Esophagus mucosa (tissue), 1 donor: ENCODE measurements at places on chromosomes 13 and 19. TPM values are rescaled to one million over a fixed set of nuclear protein-coding genes. Genes with fewer than 3 reads are reported as not detected.

GRCh38 chr13:31521435-31521834 is 217.9 kb upstream of the RXFP2 start:
- no peak for ATAC-seq

- peak; percentile 85 for ATAC-seq
Measured at GRCh38 chr13:99150575-99151361, 49.9 kb upstream of the UBAC2 start.

GRCh38 chr19:18310118-18310909 is 12.6 kb downstream of the LSM4 start:
- ATAC-seq = peak; percentile 29

DNA sequence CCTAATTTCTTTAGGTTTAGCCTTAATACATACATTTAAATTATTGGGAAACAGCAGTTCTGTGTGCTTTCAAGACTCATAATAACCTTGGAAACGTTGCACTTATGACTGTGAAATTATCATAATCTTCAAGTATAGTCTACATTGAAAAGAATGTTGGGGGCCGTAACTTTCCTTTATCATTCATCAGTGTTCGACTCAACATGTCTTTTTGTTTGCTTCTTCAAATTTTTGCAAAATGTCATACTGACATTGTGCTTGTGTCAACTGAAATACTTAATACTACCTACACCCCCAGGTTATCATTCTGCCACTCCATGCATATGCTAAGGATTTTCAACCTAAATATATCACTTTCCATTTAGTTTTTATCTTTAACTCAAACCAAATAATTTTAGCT is 1562.9 kb downstream of the OLFM4 start:
- no peak for ATAC-seq

- no peak for ATAC-seq
Measured at GRCh38 chr19:5693195-5694166, 3.4 kb downstream of the RPL36 start.

- ATAC-seq = peak; percentile 79
Measured at GRCh38 chr19:17703824-17704463, 15.3 kb upstream of the MAP1S start.

GRCh38 chr19:11131471-11131870 is 24.1 kb downstream of the SPC24 start:
- no peak for ATAC-seq

GRCh38 chr19:7924651-7925170 is 1.2 kb downstream of the CTXN1 start:
- ATAC-seq = no peak

DNA sequence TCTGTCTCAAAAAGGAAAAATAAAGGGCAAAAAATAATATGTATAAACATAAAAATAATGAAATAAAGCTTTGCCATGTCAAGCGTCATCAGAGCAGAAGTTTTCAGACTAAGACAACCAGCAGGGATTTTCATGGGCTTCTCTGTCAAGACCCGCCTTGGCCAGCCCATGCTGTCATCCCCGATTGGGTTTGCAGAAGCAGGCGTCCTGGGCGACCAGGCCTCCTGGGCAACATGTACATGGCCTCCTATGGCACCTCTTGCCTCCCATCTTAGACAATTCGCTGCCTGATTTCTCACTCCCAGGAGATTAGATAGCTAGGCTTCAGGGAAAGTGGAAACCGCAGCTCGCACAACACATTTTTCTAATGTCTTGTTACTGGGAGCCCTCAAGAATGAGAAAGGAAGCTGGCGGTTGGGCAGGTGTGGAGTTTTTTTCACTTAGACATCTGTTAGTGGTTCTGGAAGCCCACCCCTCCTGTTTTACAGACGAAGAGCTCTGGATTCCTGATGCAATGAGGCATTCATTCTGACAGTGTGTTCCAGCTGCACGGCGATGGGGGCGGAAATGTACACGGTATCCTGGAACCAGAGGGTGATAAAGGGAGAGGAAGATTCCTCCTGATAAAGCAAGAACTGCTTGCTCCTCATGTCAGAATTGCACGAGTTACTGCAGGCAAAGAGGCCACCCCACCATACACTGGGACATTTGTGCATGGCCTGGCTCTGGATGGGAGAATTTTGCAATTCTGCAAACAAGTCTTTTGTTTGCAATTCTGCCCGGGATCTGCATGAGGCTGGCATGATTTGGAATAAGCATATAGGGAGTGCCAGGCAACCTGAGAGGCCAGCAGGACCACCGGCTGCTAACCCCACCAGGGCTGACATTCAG is 47.4 kb upstream of the KATNAL1 start:
- no peak for ATAC-seq

GRCh38 chr13:51541809-51542258 is 42.4 kb upstream of the WDFY2 start:
- ATAC-seq = peak; percentile 47

- ATAC-seq = no peak
Measured at GRCh38 chr13:44417876-44418275, 44.3 kb downstream of the SERP2 start.

DNA sequence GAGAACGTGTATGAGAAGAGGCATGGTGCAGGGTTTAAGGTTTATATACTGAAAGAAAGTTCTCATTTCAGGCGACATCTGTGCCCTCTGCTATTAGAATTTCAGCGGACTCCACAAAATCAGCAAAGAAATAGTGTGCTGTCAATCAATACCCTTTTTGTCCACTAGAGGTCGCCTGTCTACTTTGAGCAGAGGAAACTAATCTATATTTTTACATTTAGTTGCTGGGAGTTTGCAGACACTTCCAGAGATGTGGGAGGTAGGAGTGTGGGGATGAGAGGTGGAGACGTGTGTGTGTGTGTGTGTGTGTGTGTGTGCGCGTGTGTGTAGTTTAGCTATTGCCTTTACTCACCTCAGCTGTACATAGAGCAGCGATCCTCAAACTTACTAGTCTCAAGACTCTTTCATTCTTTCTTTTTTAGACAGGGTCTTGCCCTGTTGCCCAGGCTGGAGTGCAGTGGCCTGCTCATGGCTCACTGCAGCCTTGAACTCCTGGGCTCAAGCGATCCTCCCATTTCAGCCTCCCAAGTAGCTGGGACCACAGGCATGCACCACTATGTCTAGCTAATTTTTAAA is 9.7 kb downstream of the INAFM1 start:
- ATAC-seq = peak; percentile 9

- peak; percentile 81 for ATAC-seq
Measured at GRCh38 chr13:73428137-73428536, 369.3 kb downstream of the KLF5 start.

DNA sequence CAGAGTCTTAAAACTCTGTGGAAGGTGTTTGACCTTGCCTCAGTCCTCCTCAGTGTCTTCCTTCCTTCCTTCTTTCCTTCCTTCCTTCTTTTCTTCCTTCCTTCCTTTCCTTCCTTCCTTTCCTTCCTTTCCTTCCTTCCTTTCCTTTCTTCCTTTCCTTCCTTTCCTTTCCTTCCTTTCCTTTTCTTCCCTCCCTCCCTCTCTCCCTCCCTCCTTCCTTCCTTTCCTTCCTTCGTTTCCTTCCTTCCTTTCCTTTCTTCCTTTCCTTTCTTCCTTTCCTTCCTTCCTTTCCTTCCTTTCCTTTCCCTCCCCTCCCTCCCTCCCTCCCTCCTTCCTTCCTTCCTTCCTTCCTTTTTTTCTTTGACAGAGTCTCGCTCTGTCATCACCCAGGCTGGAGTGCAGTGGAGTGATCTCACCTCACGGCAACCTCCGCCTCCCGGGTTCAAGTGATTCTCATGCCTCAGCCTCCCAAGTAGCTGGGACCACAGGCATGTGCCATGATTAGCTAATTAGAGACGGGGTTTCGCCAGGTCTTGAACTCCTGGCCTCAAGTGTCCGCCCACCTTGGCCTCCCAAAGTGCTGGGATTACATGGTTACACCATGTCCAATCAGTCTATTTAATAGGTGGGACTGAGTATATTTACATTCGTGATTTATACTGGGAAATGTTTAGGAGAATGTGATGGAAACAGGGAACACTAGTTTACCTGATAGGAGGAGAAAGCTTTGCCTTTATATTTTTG is 16.3 kb downstream of the ZNF507 start:
- no peak for ATAC-seq

GRCh38 chr19:33428627-33429125 is 55.2 kb downstream of the CEBPG start:
- no peak for ATAC-seq

DNA sequence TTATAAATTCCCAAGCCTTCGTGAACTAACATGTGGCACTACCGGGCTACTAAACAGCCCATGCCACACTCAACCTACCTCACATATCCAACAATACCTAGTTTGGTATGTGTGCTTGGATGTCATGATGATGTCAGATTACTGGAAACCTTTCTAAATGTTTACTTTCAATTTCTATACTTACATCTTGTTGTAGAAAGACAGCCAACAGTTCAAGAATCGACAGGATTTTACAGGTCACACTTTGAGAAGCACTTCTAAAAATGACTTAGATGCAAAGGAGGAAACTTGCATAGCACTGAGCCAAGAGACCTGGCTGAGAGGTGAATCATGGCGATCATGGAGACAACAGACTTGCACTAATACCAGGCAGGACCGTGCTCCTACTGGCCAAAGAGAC is 209.9 kb downstream of the COL4A1 start:
- peak; percentile 9 for ATAC-seq

- no peak for ATAC-seq
Measured at GRCh38 chr19:32498648-32499200, 82.3 kb upstream of the PDCD5 start.

DNA sequence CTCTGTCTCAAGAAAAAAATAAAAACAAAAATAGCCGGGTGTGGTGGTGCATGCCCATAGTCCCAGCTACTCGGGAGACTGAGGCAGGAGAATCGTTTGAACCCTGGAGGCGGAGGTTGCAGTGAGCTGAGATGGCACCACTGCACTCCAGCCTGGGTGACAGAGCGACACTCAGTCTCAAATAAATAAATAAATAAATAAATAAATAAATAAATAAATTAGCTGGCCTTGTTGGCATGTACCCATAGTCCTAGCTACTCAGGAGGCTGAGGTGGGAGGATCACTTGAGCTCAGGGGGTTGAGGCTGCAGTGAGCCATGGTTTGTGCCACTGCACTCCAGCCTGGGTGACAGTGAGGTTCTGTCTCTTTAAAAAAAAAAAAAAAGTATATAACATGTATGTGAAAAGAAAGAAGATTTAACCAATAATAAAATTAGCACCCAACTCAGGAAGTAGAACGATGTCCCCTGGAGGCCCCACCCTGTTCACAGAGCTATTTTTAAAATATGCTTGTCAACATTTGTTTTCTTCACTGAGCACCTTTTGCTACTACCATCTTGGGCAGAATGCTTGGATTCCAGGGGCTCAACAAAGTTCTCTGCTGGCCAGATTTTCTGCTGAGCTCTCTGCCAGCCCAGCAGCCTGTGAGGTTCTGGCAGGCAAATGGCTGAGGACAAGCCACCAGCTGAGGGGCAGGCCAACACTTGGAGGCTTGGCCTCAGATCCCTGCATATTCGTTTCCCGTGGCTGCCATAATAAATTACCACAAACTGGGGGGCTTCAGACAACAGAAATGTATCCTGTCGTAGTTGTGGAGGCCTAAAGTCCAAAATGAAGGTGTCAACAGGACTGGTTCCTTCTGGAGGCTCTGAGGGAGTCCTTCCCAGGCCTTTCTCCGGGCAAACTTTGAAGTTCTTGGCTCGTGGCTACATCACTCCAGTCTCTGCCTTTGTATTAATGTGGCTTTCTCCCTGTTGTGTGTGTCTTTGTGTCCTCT is 5.2 kb downstream of the SLC25A42 start:
- no peak for ATAC-seq

DNA sequence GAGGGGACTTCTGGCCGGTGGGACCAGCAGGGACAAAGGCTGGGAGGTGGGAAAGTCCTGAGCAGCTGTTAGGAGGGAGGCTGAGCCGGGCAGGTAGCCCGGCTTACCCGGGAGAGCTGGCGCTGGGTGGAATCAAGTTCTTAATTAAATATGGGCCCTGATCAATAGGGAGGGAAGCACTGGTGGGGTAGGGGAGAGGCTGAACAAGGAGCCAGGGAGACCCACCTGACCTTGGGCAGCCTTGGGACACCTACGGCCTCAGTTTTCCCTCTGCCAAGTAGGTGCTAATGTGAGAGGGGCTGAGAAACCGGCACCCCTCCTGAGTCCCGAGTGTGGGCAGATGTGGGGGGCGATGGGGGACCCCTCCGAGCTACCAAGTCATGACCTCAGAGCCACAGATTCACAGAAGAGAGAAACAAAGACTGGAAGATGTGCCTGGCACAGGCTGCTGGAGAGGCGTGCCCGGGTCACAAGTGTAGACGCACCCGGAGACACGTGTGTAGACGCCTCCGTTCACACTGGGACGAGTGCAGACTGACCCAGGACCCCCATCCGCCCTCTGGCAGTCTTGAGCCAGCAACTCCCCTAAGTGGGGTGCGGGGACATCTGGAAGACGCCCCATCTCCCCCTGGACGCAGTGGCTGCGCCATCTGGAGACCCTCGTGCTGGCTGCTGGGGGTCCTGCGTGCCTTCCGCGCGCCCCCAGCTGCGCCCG is 8.4 kb downstream of the ONECUT3 start:
- no peak for ATAC-seq

DNA sequence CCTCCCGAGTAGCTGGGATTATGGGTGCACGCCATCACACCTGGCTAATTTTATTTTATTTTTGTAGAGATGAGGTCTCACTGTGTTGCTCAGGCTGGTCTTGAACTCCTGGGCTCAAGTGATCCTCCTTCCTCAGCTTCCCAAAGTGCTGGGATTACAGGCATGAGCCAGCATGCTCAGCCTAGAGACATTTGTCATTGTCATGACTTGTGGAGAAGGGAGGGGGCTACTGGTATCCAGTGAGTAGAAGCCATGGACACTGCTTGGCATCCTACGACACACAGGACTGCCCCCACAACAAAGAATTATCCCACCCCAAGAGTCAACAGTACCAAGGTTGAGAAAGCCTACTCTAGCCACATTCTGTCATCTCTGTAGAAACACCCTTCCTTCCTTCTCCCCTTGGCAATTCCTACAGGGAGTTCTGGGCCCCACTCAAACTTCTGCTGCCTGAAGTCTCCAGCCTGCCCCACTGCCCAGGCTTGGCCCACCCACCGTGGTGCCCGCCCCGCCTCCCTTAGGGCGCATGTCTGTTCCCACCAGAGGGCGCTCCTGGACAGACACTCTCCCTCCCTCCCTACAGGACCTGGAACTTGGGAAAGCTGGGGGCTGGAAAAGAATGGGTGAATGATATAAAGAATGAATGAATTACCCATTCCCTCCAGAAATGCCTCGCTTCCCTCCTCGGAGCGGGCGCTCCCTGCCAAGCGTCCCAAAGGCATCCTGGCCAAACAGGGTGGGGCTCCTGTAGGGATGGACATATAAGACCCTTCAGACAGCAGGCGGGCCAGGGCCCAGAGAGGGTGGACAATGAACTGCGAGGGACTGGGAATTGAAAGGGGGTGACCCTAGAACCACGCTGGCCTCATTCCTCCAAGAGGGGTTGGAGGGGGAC is 5.5 kb upstream of the EMP3 start:
- peak; percentile 31 for ATAC-seq

GRCh38 chr19:1481893-1482360 is 2.9 kb upstream of the C19orf25 start:
- ATAC-seq = no peak

Gene GNA15
- total RNA-seq = 105 TPM

Gene CGB1
- not detected for total RNA-seq

Gene MAST1
- not detected for total RNA-seq

Gene HMG20B
- total RNA-seq = 36.6 TPM

Gene TGFB1
- 53.8 TPM for total RNA-seq

Gene MUC16
- total RNA-seq = 0.56 TPM
